ENCODE measurements at places on chromosomes 7 and 10. TPM values are rescaled to one million over a fixed set of nuclear protein-coding genes. Genes with fewer than 3 reads are reported as not detected.

Gene NXPH1
- not detected for total RNA-seq

DNA sequence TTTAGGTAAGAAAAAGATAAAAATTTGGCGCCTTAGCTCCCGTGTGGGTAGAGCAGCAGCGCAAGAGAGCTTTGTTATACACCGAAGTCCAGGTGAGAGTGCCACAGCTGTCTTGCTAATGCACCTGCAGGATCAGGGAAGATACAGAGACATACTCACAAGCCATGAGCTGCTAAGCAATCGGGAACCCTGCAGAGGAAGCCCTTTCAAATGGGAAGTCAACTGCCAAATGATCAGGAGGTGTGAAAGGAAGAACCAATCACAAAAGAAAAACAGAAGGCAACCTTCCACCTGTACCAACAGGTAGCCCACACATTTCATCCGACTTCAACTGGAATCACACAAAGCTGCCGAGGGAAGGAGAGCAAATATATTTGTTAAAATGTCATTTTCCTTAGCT, 610.5 kb upstream of the PFKP start:
- no peak for DNase-seq

Gene ZNF239
- 0.66 TPM for total RNA-seq

DNA sequence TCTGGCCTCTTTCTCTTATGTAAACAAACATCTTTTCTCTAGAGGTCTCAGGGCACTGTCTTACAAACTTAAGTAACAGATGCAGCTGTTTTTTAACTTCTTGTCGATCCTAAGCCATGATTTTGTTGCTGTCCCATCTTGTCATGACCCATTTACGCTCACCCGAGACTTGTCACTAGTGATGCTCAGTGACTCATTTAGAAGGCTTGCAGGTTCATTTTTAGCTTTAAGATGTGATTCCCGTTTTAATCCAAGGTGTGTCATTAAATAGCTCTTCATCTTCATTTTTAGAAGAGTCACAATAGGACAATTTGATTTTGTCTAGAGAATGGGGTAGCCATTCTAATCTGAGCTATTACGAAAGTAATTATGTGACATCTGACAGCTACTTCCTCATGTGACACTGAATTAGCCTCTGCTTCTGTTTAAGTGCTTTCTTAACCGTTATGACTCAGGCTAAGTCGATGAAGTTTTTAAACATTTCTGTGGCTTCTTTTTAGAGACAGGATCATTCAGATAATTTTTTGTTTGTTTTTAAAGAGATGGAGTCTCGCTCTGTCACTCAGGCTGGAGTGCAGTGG, 42.7 kb downstream of the SPDYE5 start:
- no peak for DNase-seq

Gene TAS2R3
- total RNA-seq, result 1.5 TPM

Gene MSMB
- not detected for total RNA-seq

Gene AQP1
- total RNA-seq, result not detected

DNA sequence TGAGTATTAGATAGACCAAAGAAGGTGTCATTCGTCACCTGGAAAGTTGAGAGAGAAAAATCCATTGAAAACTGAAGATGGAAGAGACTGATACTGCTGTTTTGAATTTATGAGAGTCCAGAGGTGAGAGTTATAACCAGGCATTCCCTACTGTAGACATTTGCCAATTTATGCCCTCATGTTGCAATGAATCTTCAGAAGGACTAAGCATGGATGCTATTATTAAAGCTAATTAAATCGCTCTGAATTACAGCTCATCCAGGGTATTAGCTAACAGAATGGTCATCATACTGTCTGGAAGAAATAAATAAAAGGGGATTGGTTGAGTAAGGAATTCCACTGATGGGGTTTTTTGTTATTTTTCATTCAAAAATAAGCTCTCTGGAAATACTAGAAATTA, 101.6 kb upstream of the PLPP4 start:
- no peak for DNase-seq

GRCh38 chr7:151192002-151192539, 5.0 kb upstream of the ASB10 start:
- DNase-seq, result no peak

Gene HGF
- total RNA-seq, result not detected

Gene AZGP1
- not detected for total RNA-seq

Gene C10orf62
- total RNA-seq, result not detected

GRCh38 chr7:1533547-1534329, 3.2 kb downstream of the MAFK start:
- no peak for DNase-seq

GRCh38 chr10:5550621-5551530, 26.1 kb downstream of the CALML3 start:
- no peak for DNase-seq

GRCh38 chr7:30162622-30163124, 27.9 kb downstream of the MTURN start:
- no peak for DNase-seq

Gene MYO1G
- total RNA-seq, result 442 TPM

DNA sequence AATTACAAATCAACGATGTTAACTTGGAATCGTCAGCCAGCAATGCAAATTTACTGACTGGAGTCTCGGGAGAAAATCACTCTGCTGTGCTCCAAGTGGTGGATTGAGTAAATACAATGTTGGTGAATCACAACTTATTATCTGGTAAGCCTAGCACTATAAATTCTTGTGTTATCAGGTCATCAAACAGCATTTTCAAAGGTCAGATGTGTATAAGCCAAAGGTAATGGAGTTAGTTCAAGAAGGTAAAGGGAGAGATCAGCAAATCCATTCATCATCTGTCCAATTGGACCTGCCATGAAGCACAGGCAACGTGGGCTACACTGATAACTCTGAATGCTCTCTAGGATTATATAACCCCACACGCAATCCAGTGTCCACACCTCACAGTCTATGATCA, 13.9 kb downstream of the CUBN start:
- DNase-seq, result no peak

Gene RHEB
- total RNA-seq, result 60.5 TPM

GRCh38 chr7:134999136-134999535, 12.8 kb downstream of the AGBL3 start:
- DNase-seq, result no peak

DNA sequence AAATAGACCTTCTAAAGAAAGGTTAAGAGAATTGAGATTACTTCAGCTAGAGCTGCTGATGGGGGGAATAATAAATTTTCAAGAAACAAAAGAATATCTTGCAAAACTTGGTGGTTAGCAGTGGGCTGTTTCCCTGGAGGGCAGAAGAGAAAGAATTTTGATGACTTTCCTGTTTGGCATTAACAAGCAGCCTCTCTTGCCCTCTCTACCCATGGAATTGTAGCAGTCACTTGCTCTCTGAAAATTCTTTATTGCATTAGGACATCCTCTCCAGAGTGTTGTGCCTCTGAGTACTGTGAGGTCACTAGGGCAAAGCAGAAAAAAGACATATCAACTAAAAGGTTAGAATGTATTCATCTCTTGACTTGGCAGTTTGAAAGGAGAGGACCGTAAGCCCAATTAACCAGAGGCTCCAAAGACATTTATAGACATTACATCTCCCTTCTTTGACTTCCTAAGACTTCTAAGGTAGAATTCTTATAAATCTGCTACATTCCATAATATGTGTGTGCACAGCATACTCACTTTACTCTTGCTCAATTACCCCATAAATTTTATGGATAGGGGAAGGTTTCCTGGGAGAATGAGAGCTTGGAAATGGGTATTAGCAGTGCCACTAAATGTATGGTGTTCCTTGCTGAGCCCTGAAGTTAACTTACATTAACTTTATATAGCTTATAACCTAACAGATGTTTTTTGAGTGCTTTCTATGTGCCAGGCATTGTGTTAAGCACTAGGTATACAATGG, 215.3 kb downstream of the KIF20B start:
- DNase-seq, result no peak

- no peak for DNase-seq
Measured at GRCh38 chr7:6165521-6166320, 106.7 kb downstream of the CYTH3 start.

GRCh38 chr10:8356283-8356682, 301.8 kb downstream of the GATA3 start:
- DNase-seq, result no peak

Gene DPYSL4
- 17.9 TPM for total RNA-seq

Gene TMEM236
- total RNA-seq, result not detected

DNA sequence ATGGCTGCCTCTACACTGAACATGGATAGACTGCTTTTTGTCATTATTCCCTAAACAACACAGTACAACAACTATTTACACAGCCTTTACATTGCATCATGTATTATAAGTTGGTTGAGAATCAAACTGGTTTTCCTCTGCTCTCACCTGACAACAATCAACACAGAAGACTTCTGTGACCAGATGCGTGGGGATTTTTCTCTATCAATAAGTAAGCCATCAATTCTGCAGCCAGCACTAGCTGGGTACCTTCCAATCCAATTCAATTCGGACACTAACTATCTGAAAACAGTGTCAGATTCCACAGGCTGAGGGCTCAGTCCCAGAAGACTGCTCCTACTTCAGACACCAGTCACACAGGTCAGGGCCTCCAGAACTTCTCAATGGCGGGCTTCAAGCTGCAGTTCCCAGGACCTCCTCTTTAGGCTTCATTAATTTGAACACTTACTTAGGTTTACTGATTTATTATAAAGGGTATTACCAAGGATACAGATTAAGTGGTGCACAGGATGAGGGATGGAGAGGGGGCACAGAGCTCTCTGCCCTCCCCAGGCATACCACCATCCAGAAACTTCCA, 36.4 kb upstream of the ASL start:
- DNase-seq, result no peak

Gene TMEM270
- total RNA-seq, result not detected

- no peak for DNase-seq
Measured at GRCh38 chr7:104629408-104629807, 301.0 kb downstream of the LHFPL3 start.

DNA sequence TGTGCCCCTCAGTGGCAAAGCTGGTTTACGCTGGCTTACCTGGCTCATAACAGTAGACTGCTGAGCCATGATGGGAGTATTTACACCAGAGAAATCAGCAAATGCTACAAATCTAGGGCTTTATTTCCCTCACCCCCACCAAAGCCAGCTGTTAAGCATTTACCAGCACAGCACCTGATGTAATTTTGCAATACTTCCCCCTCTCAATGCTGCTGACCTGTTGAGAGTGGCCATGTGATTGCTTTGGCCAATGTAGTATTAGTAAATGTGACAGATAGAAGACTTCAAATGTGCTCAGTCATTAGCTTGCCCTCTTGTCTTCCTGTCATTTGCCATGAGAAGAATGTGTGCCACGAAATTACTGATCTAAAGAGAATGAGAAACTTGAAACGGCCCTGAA, 46.6 kb downstream of the HERPUD2 start:
- no peak for DNase-seq

DNA sequence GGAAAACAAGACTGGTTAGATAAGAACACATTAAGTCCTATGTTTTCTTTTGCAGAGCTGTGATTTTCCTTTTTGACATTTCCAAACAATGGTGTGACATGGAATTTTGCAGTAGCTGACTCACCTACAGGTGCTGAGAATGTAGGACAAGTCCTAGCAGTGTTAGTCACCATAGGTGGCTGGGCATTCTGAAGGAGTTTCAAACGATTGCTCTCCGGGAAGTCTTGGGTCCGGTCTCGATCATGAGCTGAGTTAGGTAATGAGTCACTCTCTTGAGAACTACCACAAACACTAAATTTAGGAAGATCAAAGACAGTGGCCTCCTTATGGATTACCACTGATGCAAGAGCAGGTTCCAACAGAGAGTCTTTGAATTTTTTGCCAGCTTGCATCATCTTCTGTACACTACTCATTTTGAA, 3.6 kb downstream of the FIGNL1 start:
- DNase-seq, result no peak

DNA sequence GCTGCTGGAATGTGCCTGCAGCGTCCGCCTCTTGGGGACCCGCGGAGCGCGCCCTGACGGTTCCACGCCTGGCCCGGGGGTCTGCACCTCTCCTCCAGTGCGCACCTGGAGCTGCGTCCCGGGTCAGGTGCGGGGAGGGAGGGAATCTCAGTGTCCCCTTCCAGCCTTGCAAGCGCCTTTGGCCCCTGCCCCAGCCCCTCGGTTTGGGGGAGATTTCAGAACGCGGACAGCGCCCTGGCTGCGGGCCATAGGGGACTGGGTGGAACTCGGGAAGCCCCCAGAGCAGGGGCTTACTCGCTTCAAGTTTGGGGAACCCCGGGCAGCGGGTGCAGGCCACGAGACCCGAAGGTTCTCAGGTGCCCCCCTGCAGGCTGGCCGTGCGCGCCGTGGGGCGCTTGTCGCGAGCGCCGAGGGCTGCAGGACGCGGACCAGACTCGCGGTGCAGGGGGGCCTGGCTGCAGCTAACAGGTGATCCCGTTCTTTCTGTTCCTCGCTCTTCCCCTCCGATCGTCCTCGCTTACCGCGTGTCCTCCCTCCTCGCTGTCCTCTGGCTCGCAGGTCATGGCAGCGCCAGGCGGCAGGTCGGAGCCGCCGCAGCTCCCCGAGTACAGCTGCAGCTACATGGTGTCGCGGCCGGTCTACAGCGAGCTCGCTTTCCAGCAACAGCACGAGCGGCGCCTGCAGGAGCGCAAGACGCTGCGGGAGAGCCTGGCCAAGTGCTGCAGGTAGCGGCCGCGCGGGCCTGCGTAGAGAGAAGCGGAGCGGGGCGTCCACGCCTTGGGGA, 645 bp downstream of the SLC26A4 start:
- DNase-seq, result peak; percentile 54

- DNase-seq, result no peak
Measured at GRCh38 chr10:102120991-102121738, 997 bp upstream of the LDB1 start.

Gene SPDYE8
- not detected for total RNA-seq

- no peak for DNase-seq
Measured at GRCh38 chr7:159092701-159093121, 52.0 kb downstream of the VIPR2 start.

Gene MEST
- total RNA-seq, result 3.6 TPM

- DNase-seq, result no peak
Measured at GRCh38 chr10:109474812-109475211, 448.5 kb downstream of the XPNPEP1 start.

Gene ITIH5
- not detected for total RNA-seq

Gene CPN1
- total RNA-seq, result not detected

DNA sequence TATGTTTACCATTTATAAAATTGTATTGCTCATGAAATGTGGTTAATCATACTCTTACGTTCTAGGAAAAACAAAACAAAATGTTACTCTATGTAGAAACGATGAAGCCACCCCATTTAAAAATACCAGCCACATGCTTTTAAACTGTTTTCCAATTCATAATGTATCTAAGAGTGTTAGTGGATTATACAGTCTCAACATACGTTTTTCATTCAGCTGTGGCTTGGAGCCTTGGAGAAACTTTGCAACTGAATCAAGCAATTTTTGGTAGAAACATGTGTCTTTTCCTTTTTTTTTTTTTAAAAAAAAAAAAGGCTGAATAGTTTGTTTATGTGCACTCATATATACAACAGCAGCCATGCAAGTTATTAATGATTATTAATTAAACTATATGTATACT, 378.0 kb upstream of the SEMA3D start:
- no peak for DNase-seq

Gene LHFPL3
- total RNA-seq, result not detected

- no peak for DNase-seq
Measured at GRCh38 chr10:5840314-5841307, 27.4 kb upstream of the GDI2 start.

DNA sequence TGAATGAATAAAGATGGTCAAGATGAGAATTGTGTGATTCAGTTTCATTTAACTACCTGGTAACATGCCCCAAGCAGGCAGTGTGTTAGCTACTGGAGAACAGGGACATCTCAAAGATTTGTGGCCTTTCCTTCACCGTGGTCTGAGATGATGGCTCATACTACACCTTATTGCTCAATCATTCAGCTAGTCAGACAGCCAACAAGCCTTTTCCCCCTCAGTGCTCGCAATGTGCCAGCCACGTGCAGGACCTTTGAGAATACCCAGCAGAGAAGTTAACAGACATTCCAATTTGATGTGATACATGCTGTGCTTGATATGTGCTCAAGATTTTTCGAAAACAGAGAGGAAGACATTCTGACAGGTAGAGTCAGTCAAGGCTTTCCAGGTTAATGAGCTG, 562.8 kb downstream of the SUGCT start:
- no peak for DNase-seq

All from activated T-helper 2 cell treated with anti-CD3 and anti-CD28 coated beads, Interferon-gamma antibody, Interleukin-2, Interleukin-4, amounts not matched to agents 10 μg/mL and 5 μg/mL and 100 μg/mL, durations not matched to agents 14 hours and 24 hours and 36 hours (primary cell).